A549 treated with AZD2906 at 1 μM for 4 hours (cell line): ENCODE measurements at places on chromosomes 2 and 18. TPM values are rescaled to one million over a fixed set of nuclear protein-coding genes. Genes with fewer than 3 reads are reported as not detected.

Gene AMER3
- not detected in 5 replicates for total RNA-seq

Gene CD28
- not detected in 5 replicates for total RNA-seq

Gene CFAP221
- total RNA-seq = 0.14 to 0.40 TPM (median 0.26 TPM) in 5 replicates

Gene UGT1A8
- 0.03 to 0.10 TPM (median 0.07 TPM) in 3 of 5 replicates, not detected in the others for total RNA-seq

Gene STAT4
- 3.5 to 5.2 TPM (median 4.5 TPM) in 5 replicates for total RNA-seq
